Activated T-cell treated with anti-CD3 and anti-CD28 coated beads for 48 hours (primary cell): ENCODE measurements at places on chromosomes 7 and 10.

- no peak for DNase-seq
These were observed 98.7 kb upstream of the MBL2 start for GRCh38 chr10:52871191-52871843.

DNA sequence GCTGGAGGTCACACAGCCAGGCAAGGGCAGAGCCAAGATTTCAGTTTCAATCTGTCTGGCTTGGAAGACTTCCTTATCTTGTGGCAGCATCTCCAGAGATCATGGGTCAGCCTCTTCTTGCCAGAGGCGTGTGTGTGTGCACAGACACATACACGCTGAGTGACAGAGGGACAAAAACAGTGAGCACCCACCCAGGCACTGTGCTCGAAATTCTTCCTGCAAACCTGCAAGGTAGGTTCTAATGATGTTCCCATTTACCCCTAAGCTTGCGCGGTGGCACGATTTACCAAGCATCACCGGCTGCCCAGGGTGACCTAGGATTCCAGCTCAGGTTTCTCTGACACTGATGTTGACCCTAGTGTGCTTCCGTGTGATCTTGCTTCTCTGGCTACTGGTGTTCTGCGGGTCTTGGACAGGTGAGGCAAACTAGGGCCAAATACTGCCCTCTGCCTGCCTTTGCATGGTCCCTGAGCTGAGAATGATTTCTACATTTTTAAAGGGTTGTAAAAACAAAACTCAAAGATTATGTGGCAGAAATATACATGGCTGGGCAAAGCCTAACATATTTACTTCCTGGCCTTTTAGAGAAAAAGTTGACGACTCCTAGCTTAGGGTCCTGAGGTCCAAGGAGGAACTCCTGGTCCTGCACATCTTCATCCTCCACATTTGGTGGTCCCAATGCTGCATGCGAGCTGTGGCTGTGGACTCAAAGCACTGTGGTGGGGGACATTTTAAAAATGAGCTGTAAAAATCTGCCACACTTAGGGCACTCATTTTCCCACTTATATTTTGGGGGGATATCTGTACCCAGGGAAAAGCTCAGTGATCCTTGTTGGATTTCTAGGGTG, 268.5 kb downstream of the RPS24 start:
- no peak for DNase-seq

- DNase-seq: no peak
These were observed 54.1 kb downstream of the NRAP start for GRCh38 chr10:113609704-113610108.

- DNase-seq: no peak
These were observed 37.9 kb upstream of the LRRN3 start for GRCh38 chr7:111053035-111053434.

GRCh38 chr7:128164061-128164954, 76.8 kb upstream of the LEP start:
- DNase-seq: no peak

- DNase-seq: no peak
These were observed 36.9 kb downstream of the ELFN1 start for GRCh38 chr7:1706721-1707613.

GRCh38 chr10:20956843-20957242, 59.7 kb upstream of the NEBL start:
- no peak for DNase-seq

GRCh38 chr7:134991469-134992339, 5.4 kb downstream of the AGBL3 start:
- no peak for DNase-seq

DNA sequence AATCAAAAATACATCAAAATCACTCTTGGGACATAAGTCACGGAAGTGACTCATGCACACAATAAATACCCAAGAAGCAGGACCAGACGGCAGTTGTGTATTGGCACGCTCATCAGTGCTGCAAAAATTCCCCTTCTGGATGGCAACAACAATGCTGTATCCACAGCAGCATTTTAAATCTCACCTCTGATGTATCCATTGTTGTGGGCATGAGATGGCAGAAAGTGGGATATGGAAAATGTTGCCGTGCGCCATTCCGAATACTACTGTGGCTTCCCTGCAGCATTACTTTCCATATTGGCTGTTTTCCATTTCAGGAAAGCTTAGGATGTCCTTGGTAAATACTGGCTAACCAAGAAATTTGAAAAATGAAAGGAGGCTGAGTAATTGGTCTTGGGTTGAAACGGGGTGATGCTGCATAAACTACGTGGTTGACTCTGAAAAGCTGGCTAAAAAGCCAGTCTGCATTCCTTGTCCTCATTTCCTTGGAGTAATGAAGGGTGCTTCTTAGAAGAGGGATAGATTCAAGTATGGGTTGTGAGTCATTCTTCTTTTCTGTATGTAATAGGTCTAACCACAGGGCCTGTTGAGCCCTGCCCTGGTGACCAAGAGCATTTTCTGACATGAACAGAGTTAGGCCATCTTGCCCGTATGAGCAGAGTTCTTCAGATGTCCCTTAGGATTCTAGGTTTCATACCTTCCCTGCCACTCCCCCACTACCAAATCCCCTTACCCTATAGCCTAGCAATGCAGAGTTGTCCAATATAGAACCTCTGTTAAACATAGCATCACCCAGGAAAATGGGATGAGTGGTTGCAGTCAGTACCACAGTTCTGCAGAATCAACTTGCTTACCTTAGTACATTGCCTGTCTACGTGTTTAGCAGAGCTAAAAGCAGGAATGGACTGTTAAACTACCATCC, 36.3 kb upstream of the TOMM7 start:
- DNase-seq: no peak

GRCh38 chr7:28407651-28408050, 4.7 kb upstream of the CREB5 start:
- DNase-seq: no peak

DNA sequence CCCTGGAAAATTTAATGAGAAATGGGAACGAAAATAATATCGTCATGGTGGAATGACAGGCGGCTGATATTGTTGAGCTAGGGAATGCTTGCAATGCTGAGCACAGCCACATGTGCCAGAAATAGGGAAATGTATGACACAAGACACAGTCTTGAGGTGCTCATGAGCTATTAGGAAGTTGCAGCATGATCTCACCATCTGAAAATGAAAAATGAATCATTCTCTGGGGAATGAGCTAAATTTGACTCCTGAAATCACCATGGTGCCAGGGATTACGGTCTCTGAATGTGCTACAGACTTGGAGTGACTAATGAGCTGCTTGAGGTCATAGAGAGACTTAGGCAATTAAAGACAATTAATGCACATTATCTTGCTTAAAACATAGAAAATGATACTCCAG, 845.0 kb downstream of the CNTNAP2 start:
- no peak for DNase-seq

DNA sequence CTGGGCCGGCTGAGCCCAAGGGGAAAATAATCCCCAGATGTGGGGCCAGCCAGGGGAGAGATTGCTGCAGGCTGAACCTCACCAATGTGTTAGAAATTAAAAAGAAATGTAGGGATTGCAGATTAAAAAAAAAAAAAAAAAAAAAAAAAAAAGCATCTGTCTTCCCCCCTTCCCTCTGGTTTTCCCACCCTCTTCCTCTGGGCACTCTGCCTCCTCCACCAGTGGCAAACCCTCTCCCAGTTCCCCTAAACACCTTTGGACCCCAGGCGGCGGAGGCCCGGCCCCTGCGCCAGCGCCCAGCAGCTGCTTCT, 7.1 kb downstream of the MNX1 start:
- no peak for DNase-seq

- DNase-seq: no peak
These were observed 189.3 kb downstream of the ABCA13 start for GRCh38 chr7:48360574-48360973.

DNA sequence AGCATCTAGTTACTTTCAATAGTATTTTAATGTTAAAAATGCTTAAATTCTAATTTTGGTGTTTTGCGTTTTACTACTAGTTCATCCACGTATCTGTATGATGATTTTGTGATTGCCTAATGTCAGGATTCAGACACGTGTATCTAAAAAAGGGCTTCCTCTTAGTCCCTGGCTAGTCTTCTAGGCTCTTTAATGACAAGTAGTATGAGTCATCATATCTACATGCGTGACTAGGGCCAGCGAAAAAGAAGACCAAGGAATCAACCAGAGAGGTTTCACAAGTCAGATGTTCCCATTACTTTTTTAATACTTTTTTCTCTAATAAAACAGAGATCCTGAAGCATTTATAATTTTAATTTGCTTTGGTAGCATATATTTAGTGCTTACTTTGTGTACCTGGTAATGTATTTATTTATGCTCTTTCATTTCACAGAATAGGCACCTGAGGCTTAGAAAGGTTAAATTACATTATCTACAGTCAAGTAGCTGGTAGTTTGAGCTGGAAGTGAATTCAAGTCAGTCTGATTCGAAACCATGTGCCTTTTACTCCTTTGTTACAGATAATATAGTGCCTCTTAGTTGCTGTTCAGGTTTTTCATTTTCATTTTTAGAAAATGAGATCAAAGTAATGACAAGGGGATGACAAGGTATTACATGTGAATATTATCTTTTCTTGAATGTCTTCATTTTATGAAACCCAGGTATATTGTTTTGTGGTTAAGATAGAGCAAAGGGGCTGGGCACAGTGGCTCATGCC, 140.3 kb downstream of the FOXP2 start:
- DNase-seq: no peak

GRCh38 chr10:51881213-51881612, 181.8 kb upstream of the CSTF2T start:
- DNase-seq: no peak

DNA sequence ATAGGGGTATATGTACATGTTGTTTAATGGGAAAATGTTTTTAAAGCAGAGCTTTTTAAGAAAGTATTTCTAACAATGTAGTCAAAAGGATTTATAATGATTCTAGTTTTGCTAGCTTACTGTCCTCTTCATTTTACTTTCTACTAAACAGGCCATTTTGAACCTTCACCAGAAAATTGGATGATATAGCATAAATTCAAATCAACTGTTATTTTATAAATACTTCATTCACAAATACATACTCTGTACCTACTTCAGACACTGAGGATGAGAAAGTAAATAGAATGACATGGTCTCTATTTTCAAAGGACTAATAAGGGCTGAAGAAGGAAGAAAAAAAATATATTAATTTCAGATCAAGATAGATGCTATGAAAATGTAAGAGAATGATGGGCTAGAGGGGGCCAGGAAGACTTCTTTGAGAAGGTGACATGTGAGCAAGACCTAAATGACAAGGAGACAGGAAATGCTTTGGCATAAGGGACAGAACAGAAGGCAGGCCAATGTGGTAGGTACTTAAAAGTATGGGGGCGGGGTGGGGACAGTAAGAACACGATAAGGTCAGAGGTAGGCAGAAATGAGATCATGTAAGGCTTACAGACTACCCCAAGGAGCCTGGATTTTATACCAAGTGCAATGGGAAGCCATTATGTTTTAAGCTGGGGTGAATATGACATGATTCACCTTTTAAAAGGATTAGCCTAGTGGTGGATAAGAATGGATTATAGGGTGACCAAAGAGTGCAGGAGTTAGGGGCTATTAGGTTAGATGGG, 5.2 kb downstream of the NAMPT start:
- DNase-seq: no peak

DNA sequence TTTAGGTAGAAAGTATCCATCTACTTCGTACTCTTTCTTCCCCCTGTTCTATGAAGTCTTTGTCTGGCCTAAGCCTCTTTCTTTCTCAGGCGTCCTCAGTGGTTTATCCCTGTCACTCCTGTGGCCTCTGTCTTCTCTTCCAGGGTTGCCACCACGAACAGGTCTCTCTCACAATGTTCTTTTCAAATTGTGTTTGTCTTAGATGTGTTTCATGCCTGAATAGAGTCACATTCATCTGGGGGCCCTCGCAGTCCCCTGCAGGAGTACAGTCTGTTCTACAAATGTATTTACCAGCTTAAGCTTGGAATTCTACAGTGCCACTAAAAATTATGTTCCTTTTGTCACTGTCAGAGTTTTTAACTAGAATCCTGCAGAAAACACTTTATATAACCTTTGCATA, 680.4 kb upstream of the FOXK1 start:
- DNase-seq: no peak

- DNase-seq: no peak
These were observed 49.4 kb downstream of the MRPL32 start for GRCh38 chr7:42981601-42982000.

GRCh38 chr10:31698181-31698830, 230.3 kb downstream of the ARHGAP12 start:
- no peak for DNase-seq

- no peak for DNase-seq
These were observed 9.5 kb upstream of the LMTK2 start for GRCh38 chr7:98097042-98097645.

DNA sequence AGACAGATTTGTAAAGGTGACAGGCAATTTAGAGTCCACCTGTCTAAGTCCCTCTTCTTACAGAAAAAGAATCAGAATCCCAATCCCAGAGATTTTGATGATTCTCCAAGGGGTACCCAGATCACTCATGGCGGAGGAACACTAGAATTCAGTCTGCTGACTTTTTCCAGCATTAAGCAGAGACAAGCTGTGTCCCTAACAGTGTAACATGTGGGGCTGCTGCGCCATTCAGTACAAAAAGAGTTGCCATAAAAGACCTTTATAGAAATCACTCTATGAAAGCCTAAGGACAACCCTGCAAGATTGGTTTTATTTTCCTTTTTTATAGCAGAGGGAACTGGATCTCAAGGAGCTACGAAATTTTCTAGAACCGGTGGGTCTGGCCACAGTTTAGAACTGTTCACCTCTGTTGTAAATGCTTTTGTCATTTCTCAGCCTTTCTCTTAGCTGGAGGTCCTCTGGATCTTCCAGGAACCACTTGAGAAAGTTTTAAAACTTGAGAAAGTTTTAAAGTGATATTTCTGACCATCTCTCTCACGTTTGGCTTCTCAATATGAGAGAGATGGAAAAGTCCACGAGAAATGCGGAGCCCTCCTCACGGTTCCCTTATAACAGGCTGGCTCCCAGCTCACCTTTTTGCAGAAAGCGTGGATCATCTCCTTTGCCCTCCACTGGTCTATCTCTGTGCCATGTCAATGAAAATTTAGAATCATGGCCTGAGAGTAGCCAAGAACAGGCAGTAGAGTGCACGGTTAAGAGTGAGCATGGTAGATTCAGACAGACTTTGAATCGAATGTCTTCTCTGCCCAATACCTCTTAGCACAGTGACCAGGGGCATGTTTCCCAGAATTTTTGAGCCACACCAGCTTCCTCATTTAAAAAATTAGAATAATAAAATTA, 826 bp downstream of the GIMAP7 start:
- DNase-seq: no peak

GRCh38 chr7:67022511-67022910, 25.9 kb downstream of the TYW1 start:
- no peak for DNase-seq

- no peak for DNase-seq
These were observed 44.3 kb downstream of the NUDCD3 start for GRCh38 chr7:44445986-44446671.
